A549 treated with Hydrocortisone at 1 μM for 4 hours (cell line): ENCODE measurements at places on chromosomes 11 and 22. TPM values are rescaled to one million over a fixed set of nuclear protein-coding genes. Genes with fewer than 3 reads are reported as not detected.

The POU2AF2 gene
- not detected in 5 replicates for total RNA-seq

The SHANK2 gene
- 6.4 to 9.2 TPM (median 7.7 TPM) in 5 replicates for total RNA-seq

The SEC14L3 gene
- total RNA-seq, result 0.05 TPM in 1 of 5 replicates, not detected in the others

The GAS2L1 gene
- 26.7 to 39.7 TPM (median 33.8 TPM) in 5 replicates for total RNA-seq

The MMP13 gene
- total RNA-seq, result 0.07 TPM in 1 of 5 replicates, not detected in the others

The RBMXL2 gene
- not detected in 5 replicates for total RNA-seq

The P2RY6 gene
- total RNA-seq, result 4.1 to 8.1 TPM (median 6.4 TPM) in 5 replicates

The TRIM51 gene
- total RNA-seq, result not detected in 5 replicates

The OR51T1 gene
- total RNA-seq, result not detected in 5 replicates

The FJX1 gene
- 28.2 to 41.0 TPM (median 39.8 TPM) in 5 replicates for total RNA-seq

The HBB gene
- total RNA-seq, result not detected in 5 replicates

The FAM180B gene
- not detected in 5 replicates for total RNA-seq

The YPEL1 gene
- total RNA-seq, result 0.14 to 0.47 TPM (median 0.23 TPM) in 5 replicates

The POTEH gene
- total RNA-seq, result not detected in 5 replicates
